Right cardiac atrium (tissue), 5 donors: ENCODE measurements at places on chromosomes 13 and 19. TPM values are rescaled to one million over a fixed set of nuclear protein-coding genes. Genes with fewer than 3 reads are reported as not detected.

GRCh38 chr19:13146763-13147563, 3.2 kb downstream of the STX10 start:
- no peak for DNase-seq

DNA sequence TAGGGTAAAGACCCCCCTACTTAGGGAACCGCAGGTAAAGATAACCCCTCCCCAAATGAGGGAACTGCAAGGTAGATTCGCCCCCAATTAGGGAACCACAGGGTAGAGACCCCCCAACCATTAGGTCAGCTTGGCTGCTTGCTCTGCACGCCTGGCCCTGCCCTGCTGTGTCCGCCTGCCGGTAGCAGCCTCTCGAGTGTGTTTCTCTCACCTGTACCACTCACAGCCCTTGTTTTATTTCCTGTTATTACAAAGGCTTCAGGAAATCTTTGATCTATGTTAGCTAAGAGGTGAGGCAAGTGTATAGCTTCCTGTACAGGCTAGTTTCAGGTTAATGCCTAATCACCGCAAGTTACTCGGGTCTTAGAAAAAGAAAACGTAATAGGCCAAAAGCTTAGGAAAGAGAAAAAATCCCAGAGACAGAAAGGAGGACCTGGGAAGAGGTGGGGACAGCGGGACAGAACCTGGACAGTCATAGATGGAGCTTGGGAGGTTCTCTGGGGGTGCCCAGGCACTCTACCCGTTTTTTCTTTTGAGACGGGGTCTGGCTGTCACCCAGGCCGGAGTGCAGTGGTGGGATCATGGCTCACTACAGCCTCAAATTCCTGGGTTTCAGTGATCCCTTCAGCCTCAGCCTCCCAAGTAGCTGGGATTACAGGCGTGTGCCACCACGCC, 23.1 kb upstream of the EIF3G start:
- no peak for DNase-seq

DNA sequence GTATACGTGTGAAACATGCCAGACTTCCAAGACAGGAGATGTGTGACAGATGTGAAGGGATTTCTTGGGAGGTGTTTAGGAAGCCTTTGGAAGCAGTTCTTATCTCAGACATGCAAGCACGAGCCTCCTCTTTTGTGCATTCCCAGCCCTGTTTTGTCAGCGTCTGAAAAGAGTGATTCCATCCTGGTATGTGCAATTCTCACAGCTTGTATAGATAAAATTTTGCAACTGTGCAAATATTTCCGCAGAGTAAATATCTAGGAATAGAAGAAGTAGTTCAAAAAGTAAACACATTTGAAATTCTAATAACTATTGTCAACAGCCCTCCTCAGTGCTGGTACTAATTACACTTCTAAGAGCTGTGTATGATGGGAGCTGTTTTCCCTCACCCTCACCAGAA, 72.3 kb upstream of the C1QTNF9B start:
- no peak for DNase-seq

DNA sequence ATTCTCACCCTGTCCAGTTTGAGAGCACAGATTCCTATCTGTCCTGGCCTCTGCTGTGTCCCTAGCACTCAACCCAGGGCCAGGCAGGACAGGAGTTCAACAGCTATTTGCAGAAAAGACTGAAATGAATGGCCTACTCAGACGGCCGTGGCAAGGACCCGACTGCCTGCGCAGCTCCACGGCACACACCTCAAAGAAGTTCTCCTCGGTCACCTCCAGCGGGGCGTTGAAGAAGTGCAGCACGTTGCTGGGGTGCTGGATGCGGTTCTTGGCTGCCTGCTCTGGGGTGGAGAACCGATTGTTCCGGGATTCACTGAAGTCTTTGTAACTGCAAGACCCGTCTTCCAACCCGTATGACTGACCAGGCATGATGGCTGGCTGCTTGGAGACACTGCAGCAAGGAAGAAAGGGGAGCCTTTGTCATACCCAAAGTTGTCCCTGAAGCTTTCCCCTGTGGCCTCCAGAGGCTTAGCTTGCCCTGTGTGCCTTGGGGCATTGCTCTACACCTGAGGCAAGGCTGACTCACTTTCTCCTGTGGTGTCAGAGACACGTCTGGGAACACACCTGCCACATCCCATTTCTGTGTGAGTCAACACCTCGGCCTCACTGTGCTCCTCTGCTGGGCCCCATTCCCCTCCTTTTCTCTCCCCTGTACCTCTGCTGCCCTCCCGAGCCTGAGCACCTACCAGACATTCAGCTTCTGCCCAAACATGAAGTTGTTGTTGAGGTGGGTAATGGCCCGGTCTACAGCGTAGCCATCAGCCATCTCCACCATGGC, 6.8 kb upstream of the ECH1 start:
- peak; percentile 33 for DNase-seq

The SULT2A1 gene
- total RNA-seq: not detected

- DNase-seq: no peak
Measured at GRCh38 chr13:50261130-50261901, 246.1 kb downstream of the KCNRG start.

GRCh38 chr13:102002287-102002686, 399.6 kb downstream of the FGF14 start:
- DNase-seq: no peak

- no peak for DNase-seq
Measured at GRCh38 chr13:89856512-89856911, 1491.0 kb upstream of the MIR17HG start.

The FXYD3 gene
- total RNA-seq: 3.7 TPM

GRCh38 chr13:50404116-50404515, 388.9 kb downstream of the KCNRG start:
- DNase-seq: no peak

The ZNF302 gene
- 43.7 TPM for total RNA-seq

GRCh38 chr19:50214699-50215543, 11.5 kb downstream of the MYH14 start:
- DNase-seq: no peak

GRCh38 chr13:35839806-35840205, 291.4 kb downstream of the DCLK1 start:
- DNase-seq: no peak

- no peak for DNase-seq
Measured at GRCh38 chr13:74006666-74007065, 127.5 kb downstream of the KLF12 start.

GRCh38 chr13:48431987-48432615, 19.2 kb upstream of the LPAR6 start:
- no peak for DNase-seq

DNA sequence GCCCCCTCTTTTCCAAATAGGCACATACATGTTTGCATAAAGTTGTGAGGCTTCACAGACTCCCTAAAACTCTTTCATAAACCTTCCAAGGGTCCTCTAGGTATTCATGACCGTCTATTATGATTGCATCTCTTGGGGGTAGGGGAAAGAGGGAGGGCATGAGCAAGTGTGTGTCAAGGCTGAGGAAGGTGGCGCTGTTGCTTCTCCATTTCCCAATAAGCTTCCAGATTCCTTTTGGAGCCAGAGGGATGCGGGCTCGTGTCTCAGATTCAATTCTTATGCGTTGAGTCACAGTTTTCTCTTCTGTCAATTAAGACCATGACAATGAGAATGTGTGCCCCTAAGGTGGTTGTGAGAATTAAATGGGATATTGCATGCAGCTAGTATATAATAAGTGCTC, 51.0 kb upstream of the CYP2A7 start:
- DNase-seq: no peak

GRCh38 chr19:30053558-30053957, 111.5 kb downstream of the URI1 start:
- DNase-seq: no peak

DNA sequence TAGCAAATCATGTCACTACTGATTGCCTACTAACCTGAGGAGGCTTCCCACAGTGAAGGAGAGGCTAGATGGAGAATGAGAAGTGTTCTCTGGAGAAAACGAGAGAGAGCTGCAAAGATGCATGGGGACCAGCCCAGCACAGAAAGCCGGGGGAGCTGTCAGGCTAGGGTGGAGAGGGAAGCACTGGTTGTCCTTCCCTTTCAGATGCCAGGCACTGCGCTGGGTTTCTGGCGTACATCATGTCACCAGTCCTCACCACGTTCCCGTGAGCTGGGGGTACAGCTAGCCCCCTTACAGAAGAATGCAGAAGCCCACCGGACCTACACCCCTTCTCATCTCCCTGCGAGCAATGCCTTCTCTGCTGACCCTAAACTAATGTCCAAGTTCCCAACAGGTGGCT, 86.0 kb downstream of the STK24 start:
- DNase-seq: no peak

DNA sequence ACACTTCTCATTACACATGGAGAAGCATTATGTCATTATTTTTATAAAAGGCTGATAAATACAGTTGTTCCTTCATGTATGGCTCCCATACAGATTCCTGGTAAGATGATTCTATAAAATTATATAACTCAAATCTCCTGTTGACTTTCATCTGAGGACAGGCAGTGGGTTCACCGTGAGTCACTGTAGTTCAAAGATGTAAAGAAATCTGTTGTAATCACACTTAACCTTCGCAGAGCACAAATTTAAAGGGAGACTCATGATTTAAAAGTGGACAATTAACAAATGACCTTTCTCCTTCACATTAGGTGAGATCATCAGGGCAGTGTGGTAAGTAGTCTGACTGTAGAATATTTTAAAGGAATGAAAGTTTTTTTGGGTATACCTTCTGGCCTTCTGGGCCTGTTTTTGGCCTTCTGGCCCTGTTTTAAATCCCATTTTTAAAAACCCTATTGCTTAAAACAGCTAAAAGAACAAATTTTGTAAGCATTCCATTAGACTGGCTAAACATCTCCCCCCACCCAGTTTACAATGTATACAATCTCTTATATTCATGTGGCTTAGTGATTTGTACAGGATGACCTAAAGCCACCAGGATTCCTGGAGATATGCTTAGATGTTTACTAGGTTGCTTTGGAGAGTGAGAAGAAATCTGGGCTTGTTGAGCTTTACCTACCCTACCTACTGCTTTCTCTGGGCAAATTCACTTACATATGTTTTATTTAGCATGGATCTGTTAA, 171.2 kb downstream of the ITGBL1 start:
- no peak for DNase-seq

DNA sequence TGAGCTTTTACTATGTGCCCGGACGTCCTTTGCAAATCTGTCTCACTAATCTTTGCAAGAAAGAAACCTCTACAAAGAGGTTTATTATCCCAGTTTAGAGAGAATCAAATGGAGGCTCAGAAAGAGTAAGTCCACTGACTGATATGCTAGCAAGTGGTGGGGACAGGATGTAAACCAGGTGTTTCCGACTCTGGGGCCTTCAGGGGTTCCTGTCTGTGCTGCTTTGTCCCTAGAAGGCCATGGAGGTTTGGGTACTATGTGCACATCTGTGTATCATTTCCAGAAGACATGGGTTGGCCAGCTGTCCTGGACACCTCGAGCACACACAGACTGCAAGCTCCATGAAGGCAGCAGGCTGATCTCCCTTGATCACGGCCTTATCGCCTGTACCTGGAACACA, 1.2 kb upstream of the KPTN start:
- no peak for DNase-seq

- DNase-seq: no peak
Measured at GRCh38 chr13:109606520-109606919, 179.9 kb downstream of the IRS2 start.

The PSG2 gene
- not detected for total RNA-seq

DNA sequence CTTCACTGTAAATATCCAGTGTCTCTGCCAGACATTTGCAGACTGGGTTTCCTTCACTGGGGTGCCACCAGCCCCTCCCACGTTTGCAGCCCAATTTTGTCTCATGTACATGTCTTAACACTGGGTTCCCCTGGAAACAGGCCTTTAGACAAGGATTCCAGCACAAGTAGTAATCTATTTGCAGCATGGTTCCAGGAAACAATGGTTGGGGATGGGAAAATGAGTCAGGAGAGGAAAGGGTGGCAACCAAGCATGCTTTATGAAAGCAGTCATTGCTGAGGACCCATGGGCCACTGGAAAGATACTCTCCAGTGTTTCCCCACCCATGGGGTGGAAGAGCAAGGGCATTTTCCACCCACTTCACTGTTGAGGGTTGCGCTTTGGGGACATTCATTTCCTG, 53.6 kb upstream of the FARP1 start:
- no peak for DNase-seq

The ZNF575 gene
- 2.4 TPM for total RNA-seq

DNA sequence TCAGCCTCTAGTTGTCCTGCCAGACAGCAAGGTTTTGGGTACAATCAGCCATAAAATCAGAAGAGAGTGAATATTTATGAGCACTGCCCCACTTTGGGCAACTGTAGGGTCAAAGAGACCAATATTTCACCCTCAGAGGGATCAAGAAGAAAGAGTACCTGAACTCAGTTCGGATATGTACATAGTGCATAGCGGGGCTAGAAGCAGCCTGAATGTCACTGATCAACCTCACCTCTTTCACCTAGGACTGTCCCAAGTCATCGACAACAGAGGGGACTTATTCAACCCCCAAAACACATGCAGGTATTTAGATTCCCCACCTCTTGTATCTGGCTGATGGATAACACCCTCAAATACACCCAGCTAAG, 446.9 kb downstream of the COG6 start:
- no peak for DNase-seq
